ENCODE measurements at places on chromosomes 12 and 14.

GRCh38 chr14:101961011-101961721 lies 3.2 kb upstream of the DYNC1H1 start:
- peak; percentile 80 for DNase-seq

DNA sequence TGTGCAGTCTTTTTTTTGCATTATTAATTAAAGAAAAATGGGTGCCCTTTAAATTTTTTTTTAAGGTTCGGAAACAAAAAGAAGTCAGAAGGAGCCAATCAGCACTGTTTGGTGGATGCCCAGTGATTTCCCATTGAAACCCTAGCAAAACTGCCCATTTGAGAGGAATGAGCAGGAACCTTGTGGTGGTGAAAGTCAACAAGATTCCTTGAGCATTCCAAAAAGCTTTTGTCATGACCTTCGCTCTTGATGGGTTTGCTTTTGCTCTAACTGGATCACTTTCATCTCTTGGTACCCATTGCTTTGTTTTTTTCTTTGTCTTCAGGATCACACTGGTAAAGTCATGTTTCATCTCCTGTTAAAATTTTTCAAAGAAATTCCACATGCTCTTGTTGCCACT lies 54.1 kb downstream of the ADIPOR2 start:
- DNase-seq, result no peak

DNA sequence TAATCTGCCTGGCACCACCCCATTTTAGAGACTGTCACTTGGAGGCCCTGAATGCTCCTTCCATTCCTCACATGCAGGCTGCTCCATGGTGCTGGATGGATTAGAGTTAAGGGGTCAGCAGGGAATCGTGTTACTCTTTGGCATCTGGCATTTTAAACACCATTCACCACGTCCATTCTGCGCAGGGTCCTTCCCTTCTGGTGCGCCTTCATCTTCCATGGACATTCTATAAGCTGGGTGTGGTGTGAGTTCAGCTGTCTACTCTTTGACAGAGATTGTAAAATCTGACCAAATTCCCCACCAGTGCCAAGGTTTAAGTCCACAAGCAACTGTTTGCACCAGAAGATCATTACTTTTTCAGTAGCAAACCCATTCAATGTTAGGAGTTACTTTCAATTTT lies 47.8 kb downstream of the GIT2 start:
- DNase-seq, result no peak

DNA sequence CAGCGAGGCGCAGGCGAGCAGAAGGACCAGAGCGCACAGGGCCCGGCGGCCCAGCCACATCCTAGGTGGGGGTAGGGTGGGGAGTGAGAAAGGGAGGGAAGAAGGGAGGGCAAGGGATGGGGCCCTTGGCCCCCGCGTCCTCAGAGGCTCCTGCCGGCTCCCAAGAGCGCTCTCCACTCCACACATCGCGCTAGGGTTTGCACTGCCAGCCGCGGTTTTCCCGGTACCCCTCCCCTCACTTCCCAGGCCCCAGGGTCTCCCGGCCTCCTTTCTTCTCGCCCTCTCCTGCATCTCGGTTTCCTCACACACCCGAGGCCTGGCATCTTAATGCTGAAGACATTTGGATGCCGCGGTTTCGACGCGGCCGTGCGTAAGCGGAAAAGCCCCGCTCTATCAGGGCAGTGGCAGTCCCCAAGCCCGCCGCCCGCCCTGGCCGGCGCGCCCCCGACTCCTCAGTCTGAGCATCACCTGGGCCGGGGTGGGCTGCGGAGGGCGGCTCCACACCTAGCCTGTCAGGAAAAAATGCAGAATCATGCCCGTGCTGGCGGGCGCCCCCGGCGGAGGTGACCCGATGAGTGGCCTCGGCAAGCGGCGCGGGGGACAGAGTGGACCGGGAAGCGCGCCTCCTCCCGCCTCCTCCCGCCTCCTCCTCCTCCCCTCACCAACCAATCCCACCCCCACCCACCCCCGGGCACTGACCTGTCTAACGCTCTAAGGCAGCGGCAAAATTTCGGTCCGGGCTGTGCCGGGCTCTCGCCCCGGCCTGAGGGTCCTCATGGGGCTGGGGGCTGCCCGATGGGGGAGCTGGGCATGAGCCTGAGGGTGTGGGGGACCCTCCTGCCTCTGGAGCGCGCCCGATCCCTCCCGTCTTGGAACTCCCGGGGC lies 686 bp downstream of the B4GALNT1 start:
- DNase-seq, result peak; percentile 32

GRCh38 chr12:113135178-113136127 lies at the start of gene RASAL1:
TSS of gene RASAL1 (minus strand) at chr12:113135761. CDS start at chr12:113135462, 299 bp downstream.
- no peak for DNase-seq

DNA sequence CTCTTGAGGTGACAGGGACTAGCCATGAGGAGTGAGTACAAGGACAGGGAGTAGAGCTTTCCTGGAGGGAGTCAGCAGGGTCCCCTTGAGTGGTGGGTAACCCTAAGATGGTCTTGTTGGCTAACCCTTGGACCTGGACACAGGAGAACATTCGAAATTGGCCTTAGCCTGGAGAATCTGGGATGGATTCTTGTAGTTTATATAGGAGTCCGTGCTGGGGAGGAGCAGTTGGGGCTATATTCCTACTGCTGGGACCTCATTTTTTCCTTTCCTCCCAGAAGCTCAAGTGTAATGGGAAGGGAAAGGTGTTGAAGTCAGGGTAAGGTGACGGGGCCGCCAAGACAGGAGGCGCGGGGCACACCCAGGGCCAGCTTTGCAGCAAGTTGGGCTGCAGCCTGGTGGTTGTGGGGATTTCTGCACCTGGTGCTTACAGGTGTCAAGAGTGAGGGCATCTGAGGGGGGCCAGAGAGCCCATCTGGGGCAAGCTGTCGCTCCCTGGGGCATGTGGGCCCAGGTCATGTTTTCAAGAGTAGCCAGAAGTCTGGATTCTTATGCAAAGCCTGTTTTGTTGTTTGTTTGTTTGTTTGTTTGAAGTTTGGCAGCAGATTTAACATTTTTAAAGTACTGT lies 5.1 kb downstream of the BCL7A start:
- DNase-seq, result no peak

GRCh38 chr12:122951979-122952892 lies 14.0 kb downstream of the ABCB9 start:
- DNase-seq, result peak; percentile 77

GRCh38 chr14:55450987-55451386 lies 10.6 kb upstream of the TBPL2 start:
- DNase-seq, result no peak

GRCh38 chr12:45257185-45257930 lies 41.5 kb downstream of the ANO6 start:
- DNase-seq, result no peak

- DNase-seq, result peak; percentile 90
Measured at GRCh38 chr14:52950898-52951680, at the start of gene FERMT2. TSS of gene FERMT2 (minus strand) at chr14:52951050. CDS start at chr14:52950568, 482 bp downstream.

- DNase-seq, result peak; percentile 89
Measured at GRCh38 chr12:6211421-6211869, 11.2 kb downstream of the CD9 start.

DNA sequence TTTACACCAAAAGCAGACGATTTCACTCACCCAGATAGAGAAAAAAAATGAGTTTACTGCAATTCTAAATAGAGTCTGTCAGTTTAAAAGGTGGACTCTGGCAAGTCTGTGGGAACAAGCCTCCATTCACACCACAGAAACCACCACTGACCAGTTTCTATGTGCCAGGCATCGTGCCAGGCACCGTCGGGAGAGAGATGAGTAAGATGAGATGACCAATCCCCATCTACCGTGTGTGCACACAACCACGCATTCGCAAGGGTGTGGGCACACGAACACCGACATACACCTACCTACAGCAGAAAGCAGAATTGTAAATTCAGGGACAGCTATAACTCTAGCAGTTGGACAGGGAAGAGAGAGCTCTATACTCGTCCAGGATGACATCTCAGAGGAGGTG lies 58.3 kb downstream of the PRIMA1 start:
- no peak for DNase-seq

- no peak for DNase-seq
Measured at GRCh38 chr12:30364822-30365221, 330.8 kb downstream of the IPO8 start.

- peak; percentile 65 for DNase-seq
Measured at GRCh38 chr12:51421266-51421884, 3.3 kb upstream of the SLC4A8 start.

- no peak for DNase-seq
Measured at GRCh38 chr14:69560826-69561225, 13.8 kb downstream of the CCDC177 start.

Data from mesenchymal stem cell (in vitro differentiated cells and primary cell).